DMS 273 treated with DMSO at 0.1 percent for 48 hours (cell line): ENCODE measurements at places on chromosomes 11 and 22.

- no peak for DNase-seq
Observed at GRCh38 chr22:29245626-29246385, 22.0 kb downstream of the RHBDD3 start.

GRCh38 chr11:111363985-111364384 is 15.1 kb downstream of the POU2AF1 start:
- DNase-seq: no peak

GRCh38 chr11:120674542-120674941 is 163.0 kb downstream of the GRIK4 start:
- DNase-seq: no peak

GRCh38 chr11:85748455-85748891 is 62.5 kb downstream of the SYTL2 start:
- DNase-seq: no peak

GRCh38 chr11:101158119-101158518 is 28.5 kb upstream of the PGR start:
- no peak for DNase-seq

DNA sequence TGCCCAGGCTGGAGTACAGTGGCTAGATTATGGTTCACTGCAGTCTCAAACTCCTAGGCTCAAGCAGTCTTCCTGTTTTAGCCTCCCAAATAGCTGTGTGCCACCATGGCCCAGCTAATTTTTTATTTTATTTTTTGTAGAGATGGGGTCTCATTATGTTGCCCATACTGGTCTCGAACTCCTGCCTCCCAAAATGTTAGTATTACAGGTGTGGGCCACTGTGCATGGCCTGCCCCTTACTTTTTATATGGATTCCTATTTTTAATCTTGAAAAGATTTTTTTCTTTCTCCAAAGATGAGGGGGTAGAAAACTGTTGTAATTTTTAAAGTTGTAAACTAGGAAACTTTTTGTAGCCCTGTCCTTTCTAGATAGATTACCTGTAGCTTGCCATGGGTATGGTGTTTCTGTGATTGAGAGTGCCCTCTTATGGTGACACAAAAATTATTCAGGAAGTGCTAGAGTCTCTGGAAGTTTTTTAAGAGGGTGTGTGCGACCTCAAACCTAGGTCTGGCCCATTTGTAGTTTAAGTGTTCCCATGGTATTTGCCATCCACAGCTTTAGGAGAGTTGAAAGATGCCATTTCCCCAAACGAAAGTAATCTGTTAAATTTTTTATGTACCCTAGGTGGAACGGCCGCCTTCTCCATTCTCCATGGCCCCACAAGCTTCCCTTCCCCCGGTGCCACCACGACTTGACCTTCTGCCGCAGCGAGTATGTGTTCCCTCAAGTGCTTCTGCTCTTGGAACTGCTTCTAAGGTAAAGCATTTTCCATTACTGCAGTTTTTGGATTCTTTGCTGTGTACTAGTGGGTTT is 32.4 kb downstream of the MCAM start:
- DNase-seq: no peak
